Vagina (tissue), 2 donors: ENCODE measurements at places on chromosomes 6 and 20. TPM values are rescaled to one million over a fixed set of nuclear protein-coding genes. Genes with fewer than 3 reads are reported as not detected.

GRCh38 chr6:150681578-150682395, 82.1 kb downstream of the PLEKHG1 start:
- no peak for DNase-seq

- no peak for DNase-seq
Observed at GRCh38 chr6:145112711-145113148, 622.6 kb downstream of the EPM2A start.

The RIPPLY2 gene
- total RNA-seq = not detected

DNA sequence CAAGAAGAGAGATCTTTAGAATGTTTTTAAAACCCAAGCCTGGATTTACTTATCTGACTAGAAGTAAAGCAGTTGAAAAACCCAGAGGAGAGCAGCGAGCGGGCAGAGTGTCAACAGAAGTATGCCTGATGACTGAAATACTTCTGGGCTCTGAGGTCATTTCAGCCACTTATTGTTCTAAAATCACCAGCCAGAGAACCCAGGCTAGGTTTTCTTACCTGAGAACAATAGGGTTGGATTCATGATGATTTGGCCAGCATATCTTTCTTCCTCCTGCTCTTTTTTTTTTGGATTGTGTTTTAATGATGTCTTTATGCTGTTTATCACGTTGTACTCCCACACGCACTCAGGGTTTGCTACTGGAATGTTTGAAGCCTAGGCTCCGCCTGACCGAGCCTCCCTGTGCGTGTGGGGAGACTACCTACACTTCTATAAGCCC, 63.0 kb upstream of the KIF25 start:
- DNase-seq = no peak

- no peak for DNase-seq
Observed at GRCh38 chr6:39855356-39855995, 63.3 kb downstream of the DAAM2 start.

The MARCKS gene
- total RNA-seq = 46.4 TPM

DNA sequence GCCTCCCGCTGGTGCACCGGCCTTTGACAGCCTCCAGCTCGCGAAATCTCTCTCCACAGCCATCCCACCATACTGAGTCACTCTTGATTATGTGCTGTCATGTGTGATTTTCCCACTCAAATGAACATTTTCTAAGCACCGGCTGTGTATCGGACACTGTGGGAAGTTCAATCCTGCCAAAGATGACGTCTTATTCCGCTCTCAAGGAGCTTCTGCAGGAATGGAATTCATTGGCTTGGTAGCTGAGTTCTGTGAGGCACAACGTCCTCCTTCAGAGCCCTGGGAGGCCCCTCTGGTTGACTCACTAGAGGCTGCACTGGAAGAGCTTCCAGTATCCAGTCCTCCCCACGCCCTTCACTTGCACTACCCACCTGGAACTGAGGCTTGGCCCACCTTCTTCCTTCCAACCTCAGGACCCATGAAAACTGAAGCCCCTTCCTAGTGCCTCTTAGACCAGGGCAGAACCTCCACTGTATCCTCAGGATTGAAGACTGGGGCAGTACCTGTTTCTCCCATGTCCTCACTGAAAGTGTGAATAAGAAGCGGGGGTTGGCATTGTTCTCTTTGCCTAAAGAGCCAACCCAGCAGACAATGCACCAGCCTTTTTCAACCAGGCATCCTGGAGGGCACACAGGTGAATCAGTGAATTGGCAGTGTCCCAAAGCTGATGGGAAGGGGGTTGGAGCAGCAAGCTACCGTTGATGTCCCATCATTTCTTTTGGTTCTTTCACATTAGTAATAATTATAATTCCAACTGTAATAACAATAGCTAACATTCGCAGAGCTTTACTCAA, 1.7 kb downstream of the UNC5CL start:
- DNase-seq = no peak

DNA sequence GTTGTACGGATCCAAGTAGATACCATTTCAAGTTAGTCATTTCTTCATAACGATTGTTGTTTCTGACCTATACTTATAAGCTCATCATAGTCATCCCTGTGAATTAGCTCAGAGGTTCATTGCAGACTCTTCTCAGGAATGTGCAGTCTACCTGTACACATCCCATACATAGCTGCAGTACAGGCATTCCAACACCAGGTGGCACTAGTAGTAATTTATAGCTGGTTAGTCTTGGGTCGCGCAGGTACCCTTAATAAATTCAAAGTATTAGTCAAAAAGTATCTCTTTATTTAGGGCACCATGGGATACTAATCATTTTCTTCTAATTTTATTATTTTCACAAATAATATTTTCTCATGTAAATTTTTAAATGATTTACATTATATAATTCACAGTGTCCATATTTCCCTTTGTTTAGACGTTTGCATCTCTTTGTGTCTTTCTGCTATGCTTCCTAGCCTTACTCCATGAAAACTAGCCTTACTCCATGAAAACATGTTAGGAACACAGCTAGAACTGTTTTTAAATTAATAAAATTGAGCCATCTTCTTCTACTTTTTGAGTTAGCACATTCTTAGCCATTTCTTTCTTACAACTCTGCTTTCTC, 128.6 kb upstream of the FAM83B start:
- DNase-seq = no peak

The ZBTB2 gene
- total RNA-seq = 15.0 TPM

DNA sequence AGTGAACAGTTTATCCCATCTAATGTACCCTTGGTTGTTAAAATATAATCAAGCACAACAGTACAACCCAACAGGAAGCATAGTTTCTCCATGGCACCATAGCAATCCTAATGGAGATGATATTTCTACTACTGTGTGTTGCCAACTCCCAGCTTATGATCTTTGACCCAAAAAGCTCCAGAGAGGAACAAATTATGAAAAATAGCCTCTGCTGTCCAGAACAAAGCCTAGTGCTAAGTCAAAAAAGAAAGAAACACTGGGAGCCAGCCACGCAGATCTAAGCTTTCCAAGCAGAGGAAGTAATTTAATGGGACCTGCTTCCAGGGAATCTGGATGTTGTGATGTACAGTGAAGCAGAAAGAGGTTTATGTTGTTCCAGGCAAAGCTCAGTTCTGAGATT, 52.2 kb upstream of the TASP1 start:
- DNase-seq = no peak

- DNase-seq = no peak
Observed at GRCh38 chr20:62155428-62156253, 12.1 kb downstream of the SS18L1 start.
